ENCODE measurements at places on chromosomes 3 and 15. TPM values are rescaled to one million over a fixed set of nuclear protein-coding genes. Genes with fewer than 3 reads are reported as not detected.

Gene TRH
- total RNA-seq, result not detected

Gene PXYLP1
- 1.6 TPM for total RNA-seq

Gene SCAMP5
- 9.4 TPM for total RNA-seq

Gene MYO5C
- 2.9 TPM for total RNA-seq

Gene A4GNT
- not detected for total RNA-seq

Gene SNX33
- total RNA-seq, result 4.5 TPM

Gene SEMA5B
- total RNA-seq, result not detected

Gene AADACL2
- not detected for total RNA-seq

Gene PLSCR2
- total RNA-seq, result not detected

Gene GABRA5
- not detected for total RNA-seq

Gene TTLL13
- total RNA-seq, result not detected

Gene MCTP2
- not detected for total RNA-seq

Gene VEPH1
- total RNA-seq, result 259 TPM

Gene ZBTB47
- 13.6 TPM for total RNA-seq

Gene LSMEM2
- total RNA-seq, result not detected

Gene SSUH2
- not detected for total RNA-seq

Gene SAMMSON
- not detected for total RNA-seq

Gene TJP1
- total RNA-seq, result 76.0 TPM

Gene RGMA
- not detected for total RNA-seq

Gene GOLGA6L7
- total RNA-seq, result not detected

Gene SNUPN
- total RNA-seq, result 24.4 TPM

Gene NCEH1
- 18.1 TPM for total RNA-seq

Gene MUC4
- under 0.01 TPM for total RNA-seq

Gene ASB14
- not detected for total RNA-seq

Gene ANKUB1
- 0.32 TPM for total RNA-seq

Gene SKIC8
- total RNA-seq, result 120 TPM

Data from epithelial cell of umbilical artery (primary cell).